ENCODE measurements at places on chromosomes 7 and 10. TPM values are rescaled to one million over a fixed set of nuclear protein-coding genes. Genes with fewer than 3 reads are reported as not detected.
A peak's percentile ranks its signal among the peaks of the same experiment; 100 is the strongest.

The EBLN1 gene
- total RNA-seq = not detected

The HEPACAM2 gene
- total RNA-seq = not detected

DNA sequence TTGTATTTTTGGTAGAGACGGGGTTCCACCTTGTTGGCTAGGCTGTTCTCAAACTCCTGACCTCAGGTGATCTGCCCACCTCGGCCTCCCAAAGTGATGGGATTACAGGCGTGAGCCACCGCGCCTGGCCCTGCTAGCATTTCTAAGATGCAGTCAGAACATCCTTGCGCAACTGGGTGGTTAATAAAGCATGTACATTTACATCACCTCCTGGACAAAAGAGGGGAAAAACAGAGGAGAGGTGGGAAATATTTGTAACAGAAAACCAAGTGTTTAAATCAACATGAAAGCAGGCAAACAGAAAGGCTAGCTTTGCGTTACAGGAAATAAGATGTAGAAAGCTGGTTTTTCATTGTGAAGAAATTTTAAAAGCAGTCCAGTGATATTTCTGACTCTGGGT lies 220.9 kb upstream of the KMT2E start:
- no peaks in the 10 kb centered on the region for H3K4me1 ChIP-seq
- H3K27ac ChIP-seq = no peak overlapping the region
- H3K4me3 ChIP-seq = no peak overlapping the region
- DNase-seq = no peak
- H3K27me3 ChIP-seq = peaks cover 60% of the 10 kb centered on the region

GRCh38 chr7:139709485-139709884 lies 68.3 kb downstream of the HIPK2 start:
- H3K27me3 ChIP-seq = no peaks in the 10 kb centered on the region
- H3K27ac ChIP-seq = peak overlapping the region; percentile 48

- H3K4me3 ChIP-seq = no peak overlapping the region
- no peak overlapping the region for H3K27ac ChIP-seq
- DNase-seq = no peak
- no peaks in the 10 kb centered on the region for H3K4me1 ChIP-seq
Observed at GRCh38 chr7:125845686-125846085, 916.1 kb upstream of the POT1 start.

DNA sequence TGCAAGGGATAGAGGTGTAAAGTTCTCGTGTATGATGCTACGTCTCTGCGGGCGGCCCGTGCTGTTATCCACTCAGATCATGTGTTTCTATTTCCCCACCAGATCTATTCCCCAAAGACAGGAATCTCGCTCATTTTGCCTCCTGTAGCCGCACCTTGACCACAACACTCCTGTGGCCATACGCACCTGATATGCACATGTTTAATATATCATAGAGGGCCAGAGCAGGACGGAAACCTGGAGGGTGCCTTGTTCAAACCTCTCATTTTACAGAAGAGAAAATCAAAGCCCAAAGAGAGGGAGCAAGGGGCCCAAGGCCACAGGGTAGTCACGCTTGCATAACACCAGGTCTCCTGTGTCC lies 37.6 kb downstream of the STRA8 start:
- peaks cover 3% of the 10 kb centered on the region for H3K4me1 ChIP-seq
- DNase-seq = no peak
- H3K27ac ChIP-seq = no peak overlapping the region
- H3K27me3 ChIP-seq = peaks cover 28% of the 10 kb centered on the region
- H3K4me3 ChIP-seq = no peak overlapping the region
- peaks cover 3% of the 10 kb centered on the region for H3K36me3 ChIP-seq

The PDK4 gene
- 0.20 TPM for total RNA-seq

GRCh38 chr7:99006739-99007424 lies 128.6 kb downstream of the TRRAP start:
- no peaks in the 10 kb centered on the region for H3K4me1 ChIP-seq
- H3K4me3 ChIP-seq = no peak overlapping the region
- DNase-seq = no peak
- H3K27ac ChIP-seq = no peak overlapping the region
- no peaks in the 10 kb centered on the region for H3K27me3 ChIP-seq
- H3K36me3 ChIP-seq = peaks cover 5% of the 10 kb centered on the region

DNA sequence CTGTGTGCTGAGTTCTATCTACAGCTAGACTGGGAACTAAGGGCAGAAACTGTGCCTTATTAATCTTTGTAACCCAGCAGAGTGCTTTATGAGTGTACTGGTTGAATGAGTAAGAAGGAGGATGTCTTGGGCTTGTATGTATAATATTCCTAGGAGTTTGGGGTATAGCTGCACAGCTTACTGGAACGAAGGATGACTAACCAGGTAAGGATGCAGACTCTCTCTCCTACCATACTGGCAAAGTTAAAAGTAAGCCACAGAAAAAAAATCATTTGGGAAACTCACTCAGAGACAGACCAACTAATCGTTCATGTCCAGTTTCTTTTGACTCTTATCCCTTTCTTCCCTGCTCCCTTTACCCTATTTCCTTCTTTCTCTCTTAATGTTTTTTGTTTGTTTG lies 1.4 kb upstream of the DHTKD1 start:
- H3K4me3 ChIP-seq = peak overlapping the region; percentile 19
- H3K36me3 ChIP-seq = no peaks in the 10 kb centered on the region
- H3K4me1 ChIP-seq = peaks cover 8% of the 10 kb centered on the region

GRCh38 chr10:6187278-6187677 lies 15.5 kb upstream of the PFKFB3 start:
- H3K4me1 ChIP-seq = peaks cover 43% of the 10 kb centered on the region
- peak overlapping the region; percentile 70 for H3K4me3 ChIP-seq
- peaks cover 2% of the 10 kb centered on the region for H3K36me3 ChIP-seq
- no peak for DNase-seq
- H3K27me3 ChIP-seq = no peaks in the 10 kb centered on the region

DNA sequence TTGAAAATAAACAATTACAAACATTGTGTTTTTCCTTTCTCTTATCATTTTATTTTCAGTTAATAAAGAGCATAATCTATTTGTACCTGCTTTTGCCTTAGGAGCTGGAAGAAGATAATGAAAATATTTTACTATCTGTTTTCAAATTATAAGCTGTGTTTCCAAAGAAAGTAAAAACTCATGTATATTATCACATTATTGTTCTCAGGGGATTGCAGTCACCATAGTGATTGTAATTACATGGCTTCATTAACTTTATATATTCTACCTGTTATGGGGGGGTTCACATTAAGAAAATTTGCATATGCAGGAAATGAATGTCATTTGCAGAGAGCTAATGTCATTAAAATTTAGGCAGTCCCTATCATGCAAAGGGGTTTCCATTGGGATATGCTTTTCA lies 542.3 kb downstream of the NXPH1 start:
- H3K4me1 ChIP-seq = no peaks in the 10 kb centered on the region
- no peaks in the 10 kb centered on the region for H3K36me3 ChIP-seq
- DNase-seq = no peak
- H3K27me3 ChIP-seq = no peaks in the 10 kb centered on the region

GRCh38 chr10:79176052-79176501 lies 107.3 kb downstream of the ZMIZ1 start:
- no peak overlapping the region for H3K4me3 ChIP-seq
- no peak for DNase-seq
- peaks cover 14% of the 10 kb centered on the region for H3K4me1 ChIP-seq
- no peaks in the 10 kb centered on the region for H3K36me3 ChIP-seq
- no peaks in the 10 kb centered on the region for H3K27me3 ChIP-seq

The RAMP3 gene
- 0.76 TPM for total RNA-seq

DNA sequence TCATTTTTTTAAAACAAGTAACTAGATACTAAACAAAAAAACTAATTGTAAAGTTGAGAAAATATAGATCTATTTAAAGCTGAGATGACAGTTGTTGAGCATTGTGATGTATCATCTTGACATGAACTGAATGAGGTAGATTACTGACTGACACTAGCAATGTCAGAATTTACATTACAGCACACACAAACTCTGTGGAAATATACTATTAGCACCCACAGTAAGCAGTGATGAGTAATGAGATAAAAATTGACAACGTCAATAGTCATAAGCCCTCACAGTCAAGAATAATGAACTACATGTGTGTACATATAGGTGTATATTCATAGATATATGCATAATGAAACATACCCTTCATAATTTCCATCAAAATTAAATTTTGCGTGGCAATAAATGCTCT lies 368.4 kb downstream of the TFEC start:
- H3K27ac ChIP-seq = no peak overlapping the region
- peaks cover 5% of the 10 kb centered on the region for H3K27me3 ChIP-seq
- no peak overlapping the region for H3K4me3 ChIP-seq
- DNase-seq = no peak
- no peaks in the 10 kb centered on the region for H3K4me1 ChIP-seq

The TCAF2 gene
- 27.1 TPM for total RNA-seq

The GBX1 gene
- not detected for total RNA-seq

- H3K27me3 ChIP-seq = no peaks in the 10 kb centered on the region
- H3K36me3 ChIP-seq = no peaks in the 10 kb centered on the region
Observed at GRCh38 chr10:106592396-106592795, 572.1 kb downstream of the SORCS1 start.

GRCh38 chr7:2069472-2069860 lies 163.3 kb downstream of the MAD1L1 start:
- H3K4me1 ChIP-seq = peaks cover 4% of the 10 kb centered on the region
- DNase-seq = no peak
- no peaks in the 10 kb centered on the region for H3K36me3 ChIP-seq
- no peak overlapping the region for H3K27ac ChIP-seq
- H3K27me3 ChIP-seq = no peaks in the 10 kb centered on the region

GRCh38 chr7:101362334-101363195 lies at the start of gene COL26A1:
Gene COL26A1, plus strand, starts transcription at chr7:101362875. Its CDS starts 158 bp downstream, at chr7:101363033.
- H3K4me3 ChIP-seq = peak within 1 kb of the TSS; percentile 73
- no peaks in the 10 kb centered on the region for H3K4me1 ChIP-seq
- no peaks in the 10 kb centered on the region for H3K36me3 ChIP-seq

GRCh38 chr7:66076462-66077329 lies 1.1 kb downstream of the ASL start:
- H3K27me3 ChIP-seq = no peaks in the 10 kb centered on the region
- DNase-seq = no peak
- peak overlapping the region; percentile 91 for H3K4me3 ChIP-seq
- peaks cover 8% of the 10 kb centered on the region for H3K4me1 ChIP-seq

GRCh38 chr10:33136781-33137180 lies 178.8 kb upstream of the ITGB1 start:
- peak overlapping the region; percentile 100 for H3K27ac ChIP-seq
- H3K27me3 ChIP-seq = no peaks in the 10 kb centered on the region
- peak overlapping the region; percentile 57 for H3K4me3 ChIP-seq
- H3K36me3 ChIP-seq = peaks cover 3% of the 10 kb centered on the region
- no peak for DNase-seq

GRCh38 chr7:44380189-44380830 lies 54.9 kb upstream of the CAMK2B start:
- peak overlapping the region; percentile 51 for H3K27ac ChIP-seq
- H3K4me3 ChIP-seq = no peak overlapping the region
- H3K27me3 ChIP-seq = peaks cover 2% of the 10 kb centered on the region
- no peak for DNase-seq
- peaks cover under 1% of the 10 kb centered on the region for H3K36me3 ChIP-seq

- H3K27ac ChIP-seq = no peak overlapping the region
- DNase-seq = no peak
- H3K36me3 ChIP-seq = no peaks in the 10 kb centered on the region
- peaks cover 33% of the 10 kb centered on the region for H3K27me3 ChIP-seq
Observed at GRCh38 chr10:48790457-48791044, 105.9 kb downstream of the WDFY4 start.

The SPDYE6 gene
- total RNA-seq = not detected

The STOX1 gene
- total RNA-seq = 0.12 TPM

DNA sequence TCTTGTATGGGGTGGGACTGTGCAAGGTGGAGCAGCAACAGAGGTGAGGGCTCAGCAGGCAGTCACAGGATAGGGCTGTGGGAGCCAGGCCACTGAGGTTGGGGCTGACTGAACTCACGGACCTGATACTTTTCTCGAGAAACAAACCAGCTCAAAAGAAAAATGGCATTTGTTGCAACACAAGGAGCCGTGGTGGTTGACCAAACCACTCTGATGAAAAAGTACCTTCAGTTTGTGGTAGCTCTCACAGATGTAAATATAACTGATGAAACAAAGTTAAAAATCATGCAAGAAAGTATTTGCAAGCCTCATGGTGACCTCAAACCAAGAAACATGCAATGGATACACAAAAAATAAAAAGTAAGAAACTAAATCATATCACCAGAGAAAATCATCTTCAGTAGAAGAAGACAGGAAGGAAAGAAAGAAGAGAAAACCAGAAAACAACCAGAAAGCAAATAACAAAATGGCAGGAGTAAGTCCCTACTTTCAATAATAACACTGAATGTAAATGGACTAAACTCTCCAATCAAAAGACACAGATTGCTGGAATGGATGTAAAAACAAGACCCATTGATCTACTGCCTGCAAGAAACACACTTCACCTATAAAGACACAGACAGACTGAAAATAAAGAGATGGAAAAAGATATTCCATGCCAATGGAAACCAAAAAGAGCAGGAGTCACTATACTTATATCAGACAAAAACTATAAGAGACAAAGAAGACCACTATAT lies 48.9 kb upstream of the DUSP5 start:
- no peak overlapping the region for H3K4me3 ChIP-seq
- no peaks in the 10 kb centered on the region for H3K27me3 ChIP-seq
- H3K36me3 ChIP-seq = peaks cover 4% of the 10 kb centered on the region
- H3K4me1 ChIP-seq = peaks cover 3% of the 10 kb centered on the region
- H3K27ac ChIP-seq = no peak overlapping the region

The SUN3 gene
- total RNA-seq = not detected

The ZNF804B gene
- total RNA-seq = not detected

GRCh38 chr10:112471878-112472487 lies 25.0 kb downstream of the VTI1A start:
- peak overlapping the region; percentile 19 for H3K27ac ChIP-seq
- no peaks in the 10 kb centered on the region for H3K27me3 ChIP-seq
- H3K36me3 ChIP-seq = peaks cover 2% of the 10 kb centered on the region
- H3K4me1 ChIP-seq = peaks cover 16% of the 10 kb centered on the region
- H3K4me3 ChIP-seq = no peak overlapping the region

DNA sequence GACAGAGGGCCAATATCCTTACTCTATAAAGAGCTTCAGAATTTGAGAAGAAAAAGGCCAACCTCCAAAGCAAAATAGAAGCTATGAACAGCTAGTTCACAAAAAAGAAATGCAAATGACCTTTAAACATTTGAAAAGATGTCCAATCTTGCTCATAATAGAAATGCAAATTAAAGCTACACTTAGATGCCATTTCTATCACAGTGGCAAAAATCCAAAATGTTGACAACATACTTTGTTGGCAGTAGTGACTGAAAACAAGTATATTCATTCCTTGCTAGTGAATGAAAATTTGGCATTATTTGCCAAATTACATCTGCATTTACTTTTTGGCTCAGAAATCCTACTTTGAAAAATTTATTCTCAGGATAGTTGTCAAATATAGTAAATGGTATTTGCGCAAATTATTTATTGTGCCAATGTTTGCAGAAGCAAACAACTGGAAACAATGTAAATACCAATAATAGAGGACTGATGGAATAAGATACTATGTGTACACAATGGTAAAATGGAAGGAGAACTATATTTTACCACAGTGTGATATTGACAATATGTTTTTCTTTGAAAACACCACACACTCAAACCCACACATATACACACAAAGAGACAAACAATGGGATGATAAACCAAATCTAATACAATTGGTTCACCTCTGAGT lies 9.4 kb downstream of the TMEM106B start:
- peaks cover 22% of the 10 kb centered on the region for H3K36me3 ChIP-seq
- H3K27me3 ChIP-seq = no peaks in the 10 kb centered on the region
- H3K27ac ChIP-seq = no peak overlapping the region
- no peak overlapping the region for H3K4me3 ChIP-seq
- H3K4me1 ChIP-seq = peaks cover 26% of the 10 kb centered on the region
